GM12878 (cell line): ENCODE measurements at places on chromosomes 11 and 22. TPM values are rescaled to one million over a fixed set of nuclear protein-coding genes. Genes with fewer than 3 reads are reported as not detected.

Gene MYO7A
- polyA plus RNA-seq: not detected in 2 replicates

- no peak for DNase-seq
These were observed 11.3 kb downstream of the IL17RA start for GRCh38 chr22:17096071-17096470.

- DNase-seq: peak; percentile 9
These were observed 39.3 kb downstream of the ZNF202 start for GRCh38 chr11:123702139-123702538.

DNA sequence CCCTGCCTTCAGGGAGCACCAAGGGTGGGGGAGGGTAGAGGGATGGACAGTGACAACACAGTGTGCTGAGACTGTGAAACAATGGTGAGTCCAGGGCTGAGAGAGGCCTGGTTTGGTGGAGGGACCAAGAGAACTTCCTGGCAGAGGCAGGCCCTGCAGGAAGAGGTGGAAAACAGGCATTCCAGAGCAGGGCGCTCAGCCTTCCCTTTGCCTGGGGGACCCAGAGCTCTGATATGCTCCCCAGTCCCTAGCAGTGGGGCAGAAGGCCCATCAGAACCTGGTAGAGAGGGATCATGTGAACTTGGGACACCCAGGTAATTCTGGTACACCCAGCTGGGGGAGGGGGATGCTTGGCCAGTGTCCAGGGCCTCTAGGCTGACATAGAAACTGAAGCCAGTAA is 17.2 kb upstream of the UVRAG start:
- DNase-seq: no peak

DNA sequence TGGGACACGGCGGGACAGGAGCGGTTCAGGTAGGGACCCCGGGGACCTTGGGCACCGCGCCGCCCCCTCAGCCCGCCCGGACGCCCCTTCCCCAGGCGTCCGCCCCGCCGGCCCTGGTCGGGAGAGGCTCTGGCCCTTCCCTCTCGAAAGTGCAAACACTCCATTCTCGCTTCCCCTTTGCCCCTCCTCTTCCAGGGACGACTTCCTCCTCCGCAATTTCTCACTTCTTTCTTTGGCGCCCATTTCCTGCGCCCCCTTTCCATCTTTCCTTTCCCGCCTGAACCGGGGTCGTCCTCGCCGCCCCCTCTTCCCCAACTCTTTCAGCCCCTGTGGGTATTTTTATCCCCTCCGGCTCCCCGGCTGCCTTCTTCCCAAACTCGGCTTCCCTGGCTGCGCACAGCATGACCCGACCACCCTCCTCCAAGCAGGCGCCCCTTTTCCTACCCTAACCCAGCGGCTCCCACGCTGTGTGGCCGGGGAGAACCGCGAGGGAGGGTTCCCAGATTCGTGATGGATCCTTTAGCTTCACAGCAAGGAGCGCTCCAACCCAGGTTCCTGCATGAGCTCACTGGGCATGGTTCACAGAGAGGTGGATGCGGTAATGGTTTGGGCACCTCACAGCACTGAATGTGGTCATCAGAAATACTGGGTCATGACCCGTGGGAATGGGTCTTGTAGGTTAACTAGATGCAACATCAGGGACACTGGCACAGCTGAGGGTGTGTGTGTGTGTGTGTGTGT is 689 bp downstream of the RAB39A start:
- no peak for DNase-seq

Gene DERL3
- polyA plus RNA-seq: 45.5 and 52.4 TPM in 2 replicates

DNA sequence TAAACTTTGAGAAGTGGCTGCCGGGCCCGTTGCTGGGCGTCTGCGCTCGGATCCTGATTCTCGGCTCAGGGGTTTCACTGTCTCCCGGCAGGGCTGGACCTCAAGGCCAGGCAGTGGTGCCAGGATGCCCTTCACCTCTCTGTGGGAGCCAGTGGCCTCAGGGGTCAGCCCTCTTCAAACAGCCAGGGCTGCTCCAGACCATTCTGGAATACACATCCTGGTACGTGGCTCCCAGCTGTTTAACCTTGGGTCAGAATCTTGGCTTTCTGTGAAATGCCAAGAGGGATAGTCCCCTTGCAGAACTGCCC is 70.5 kb downstream of the MPPED1 start:
- no peak for DNase-seq

Gene APOA5
- polyA plus RNA-seq: not detected in 2 replicates

Gene MMP1
- not detected in 2 replicates for polyA plus RNA-seq
